ENCODE measurements at places on chromosomes 7 and 10. TPM values are rescaled to one million over a fixed set of nuclear protein-coding genes. Genes with fewer than 3 reads are reported as not detected.
A peak's percentile ranks its signal among the peaks of the same experiment; 100 is the strongest.

- no peak for DNase-seq
Observed at GRCh38 chr7:111126987-111127386, 36.1 kb downstream of the LRRN3 start.

DNA sequence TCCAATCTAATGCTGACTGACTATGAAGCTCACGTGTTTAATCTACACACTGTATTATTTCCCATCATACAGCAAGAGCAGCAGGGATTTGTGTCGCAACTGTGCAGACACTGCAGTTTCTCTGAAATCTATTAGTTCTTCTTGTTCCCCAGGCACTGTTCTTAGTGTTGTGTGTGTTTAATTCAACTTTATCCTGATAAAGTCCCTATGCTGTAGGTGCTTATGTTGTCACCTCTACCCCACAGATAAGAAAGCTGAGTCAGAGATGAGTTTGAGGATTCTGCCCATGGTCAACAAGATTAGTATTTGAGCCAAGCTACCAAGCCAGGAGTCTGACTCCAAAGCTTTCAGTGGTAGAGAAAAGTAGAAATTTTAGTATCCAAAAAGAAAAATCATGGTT, 22.5 kb upstream of the EPHB6 start:
- no peak for DNase-seq

GRCh38 chr7:67445728-67446127, 449.1 kb downstream of the TYW1 start:
- no peak for DNase-seq

- peak; percentile 61 for DNase-seq
Observed at GRCh38 chr10:132466520-132467463, 69.8 kb downstream of the PWWP2B start.

DNA sequence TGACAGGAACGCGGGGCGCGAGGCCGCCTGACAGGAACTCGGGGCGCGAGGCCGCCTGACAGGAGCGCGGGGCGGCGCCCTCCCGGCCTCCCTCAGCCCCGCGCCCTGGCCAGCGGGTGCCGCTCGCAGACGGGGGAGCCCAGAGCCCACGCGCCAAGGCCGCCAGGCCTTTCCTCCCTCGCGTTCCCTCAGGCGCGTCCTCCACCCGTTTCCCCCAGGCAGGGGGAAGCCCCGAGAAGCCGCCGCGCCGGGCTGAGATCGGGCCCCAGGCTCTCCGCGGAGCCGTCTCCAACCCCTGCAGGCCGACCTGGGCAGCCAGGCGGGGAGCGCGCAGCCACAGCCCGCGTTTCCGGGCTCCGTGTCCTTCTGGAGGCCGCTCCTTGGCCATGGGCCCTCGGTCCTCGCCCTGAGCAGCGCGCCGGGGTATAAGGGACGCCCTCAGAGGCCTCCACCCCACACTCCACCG, 17.7 kb downstream of the PTPRN2 start:
- DNase-seq = no peak

- no peak for DNase-seq
Observed at GRCh38 chr10:73873838-73874215, 528 bp downstream of the CAMK2G start.

Gene ASB4
- total RNA-seq = 3.5 TPM

GRCh38 chr10:27258838-27259812, 18.5 kb upstream of the ACBD5 start:
- DNase-seq = no peak

DNA sequence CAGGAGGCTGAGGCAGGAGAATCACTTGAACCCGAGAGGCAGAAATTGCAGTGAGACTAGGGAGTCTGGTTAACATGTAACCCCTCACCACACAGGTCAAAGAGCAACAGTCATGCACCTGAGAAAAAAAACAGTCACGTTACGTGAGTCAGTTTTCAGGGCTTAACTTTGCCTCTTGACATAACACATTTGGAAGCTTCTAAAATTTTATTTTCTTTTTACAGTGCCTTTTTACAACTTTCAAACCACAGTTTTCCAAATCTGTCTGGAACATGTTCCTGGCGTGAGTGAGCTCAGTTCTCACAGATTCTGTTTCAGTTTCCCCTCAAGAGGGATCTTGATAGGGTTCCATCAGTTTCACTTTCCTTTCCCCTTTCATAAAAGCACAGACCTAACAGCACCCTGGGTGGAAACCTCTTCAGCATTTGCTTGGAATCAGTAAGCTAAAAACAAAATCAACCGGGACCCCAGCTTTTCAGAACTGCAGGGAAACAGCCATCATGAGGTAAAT, 4.4 kb downstream of the IFIT3 start:
- no peak for DNase-seq

DNA sequence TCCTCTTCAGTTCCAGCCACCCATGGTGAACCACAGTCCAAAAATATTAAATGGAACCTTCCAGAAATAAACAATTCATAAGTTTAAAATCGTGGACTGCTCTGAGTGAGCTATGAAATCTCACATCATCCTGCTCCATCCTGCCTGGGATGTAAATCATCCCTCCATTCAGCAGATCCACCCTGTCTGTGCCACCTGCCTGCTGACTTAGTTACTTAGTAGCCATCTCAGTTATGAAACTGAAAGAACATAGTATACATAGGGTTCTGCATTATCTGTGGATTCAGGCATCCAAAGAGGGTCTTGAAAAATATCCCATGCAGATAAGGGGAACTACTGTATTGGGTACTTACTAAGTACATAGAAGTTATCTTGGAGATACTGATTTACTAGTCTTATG, 89.0 kb downstream of the ST8SIA6 start:
- DNase-seq = no peak

DNA sequence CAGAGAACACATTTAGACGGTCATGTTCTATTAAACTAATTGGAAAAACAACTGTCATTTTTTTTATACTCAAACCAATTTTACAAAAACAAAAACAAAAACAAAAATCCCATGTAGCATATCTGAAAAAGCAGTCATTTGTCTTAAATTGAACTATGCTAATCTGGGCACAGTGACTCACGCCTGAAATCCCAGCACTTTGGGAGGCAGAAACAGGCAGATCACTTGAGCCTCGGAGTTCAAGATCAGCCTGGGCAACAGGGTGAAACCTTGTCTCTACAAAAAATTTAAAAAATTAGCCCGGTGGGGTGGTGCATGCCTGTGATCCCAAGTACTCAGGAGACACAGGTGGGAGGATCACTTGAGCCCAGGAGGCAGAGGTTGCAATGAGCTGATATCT, 253.4 kb downstream of the DOCK4 start:
- no peak for DNase-seq

GRCh38 chr7:44215531-44215930, 14.8 kb downstream of the YKT6 start:
- no peak for DNase-seq

- no peak for DNase-seq
Observed at GRCh38 chr10:100776671-100777070, 31.3 kb downstream of the PAX2 start.

GRCh38 chr7:115232041-115232440, 310.1 kb downstream of the MDFIC start:
- no peak for DNase-seq

GRCh38 chr10:55747244-55747643, 613.8 kb downstream of the ZWINT start:
- no peak for DNase-seq

DNA sequence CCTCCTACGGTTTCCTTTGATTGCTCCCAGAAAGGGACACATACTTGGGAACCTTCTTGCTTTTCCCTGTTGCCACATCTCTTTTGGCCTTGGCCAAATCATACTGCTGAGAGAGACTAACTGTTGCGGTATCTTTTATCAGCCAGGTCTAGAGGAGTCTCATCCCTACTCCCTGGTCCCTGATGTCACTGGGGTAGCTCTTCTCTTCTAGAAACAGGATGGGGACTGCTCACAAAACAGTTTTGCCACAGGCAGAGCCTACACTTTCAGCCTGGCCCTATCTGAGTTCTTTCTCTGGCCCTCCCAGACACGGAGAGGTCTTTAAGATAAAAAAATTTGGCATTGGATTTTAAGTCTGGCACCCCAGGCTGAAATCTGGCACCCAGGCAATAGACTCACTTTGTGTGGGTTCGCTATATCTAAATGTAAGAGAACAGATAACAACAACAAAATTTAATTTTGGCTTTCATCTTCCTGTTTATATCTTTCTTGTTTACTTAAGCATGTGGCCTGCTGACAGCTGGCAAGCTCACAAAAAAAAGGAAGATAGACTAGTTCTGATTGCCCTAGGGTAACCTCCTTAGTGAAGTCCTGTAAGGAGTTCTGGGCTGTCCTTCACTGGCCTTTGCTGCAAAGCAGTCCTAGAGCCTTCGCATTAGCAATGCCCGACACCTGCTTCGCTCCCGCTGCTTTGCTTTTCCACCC, 228.3 kb upstream of the NPVF start:
- DNase-seq = peak; percentile 70

Gene NUTM2B
- 1.9 TPM for total RNA-seq

Gene AKR1C1
- 176 TPM for total RNA-seq

DNA sequence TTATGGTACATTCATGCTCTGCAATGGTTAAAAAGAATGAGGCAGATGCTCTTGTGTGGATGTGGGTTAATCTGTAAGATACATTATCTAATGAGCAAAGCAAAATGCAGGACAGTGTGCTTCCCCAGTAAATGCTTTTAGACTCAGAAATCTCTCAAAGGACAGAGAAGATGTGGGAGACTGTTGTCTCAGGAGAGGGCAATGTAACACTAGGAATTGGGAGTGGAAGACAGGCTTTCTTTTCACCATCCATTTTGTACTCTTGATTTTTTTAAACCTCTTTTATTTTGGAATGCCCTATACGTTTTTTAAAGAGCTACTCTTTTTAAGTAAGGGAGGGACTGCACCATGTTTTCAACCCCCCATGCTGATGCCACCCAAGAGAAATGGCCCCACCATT, 77.5 kb upstream of the ADAM12 start:
- no peak for DNase-seq

Gene HOXA6
- not detected for total RNA-seq

Gene C10orf67
- total RNA-seq = 0.66 TPM

DNA sequence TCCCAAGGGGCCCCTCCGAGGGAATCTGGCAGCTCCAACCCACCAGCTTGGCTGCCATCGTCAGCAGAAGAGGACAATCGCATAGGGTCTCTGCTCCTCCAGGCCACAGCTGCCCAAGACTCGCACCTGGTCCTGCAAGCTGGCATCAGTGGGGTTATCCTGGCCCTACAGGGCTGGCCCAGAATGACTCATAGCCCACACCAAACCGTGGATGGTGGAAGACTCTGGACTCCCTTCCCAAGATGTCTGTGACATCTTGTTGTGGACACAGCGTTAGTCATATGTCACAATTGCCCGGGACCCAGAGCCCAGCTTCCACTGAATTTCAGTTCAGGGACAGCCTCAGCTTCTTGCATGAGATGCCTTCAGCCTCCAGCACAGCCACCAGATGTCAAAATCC, 91.5 kb upstream of the CUX1 start:
- no peak for DNase-seq

- DNase-seq = no peak
Observed at GRCh38 chr7:74657692-74658177, at the start of gene GTF2I. Gene GTF2I, plus strand, starts transcription at chr7:74657718. Its CDS starts 31,411 bp downstream, at chr7:74689129.

DNA sequence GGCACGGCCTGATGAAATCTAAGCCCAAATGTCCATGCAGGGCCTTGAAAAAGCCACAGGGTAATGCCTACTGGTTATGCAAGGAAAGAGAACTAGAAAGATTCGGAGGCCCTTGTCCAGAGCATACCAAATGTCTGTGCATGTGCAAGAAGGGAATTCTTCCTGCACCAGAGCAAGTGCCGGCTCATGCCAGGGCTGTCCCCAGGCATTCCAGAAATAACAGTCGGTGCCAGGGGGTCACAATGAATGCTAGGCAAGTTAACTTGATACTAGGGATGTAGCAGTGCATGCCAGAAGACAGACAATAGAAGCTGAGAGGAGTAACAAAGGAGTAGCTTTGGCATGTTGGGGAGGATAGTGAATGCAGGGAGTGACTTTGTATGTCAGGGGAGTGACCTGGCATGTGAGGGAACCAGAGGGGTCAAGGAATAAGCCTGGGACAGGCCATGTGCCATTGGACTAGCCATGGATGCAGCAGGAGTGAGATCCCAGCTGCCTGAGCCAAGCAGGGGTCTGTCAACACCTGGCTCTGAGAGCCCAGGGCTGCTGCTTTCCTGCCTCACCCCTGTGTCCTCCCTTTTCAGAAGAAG, 119.5 kb upstream of the UNC5B start:
- no peak for DNase-seq

DNA sequence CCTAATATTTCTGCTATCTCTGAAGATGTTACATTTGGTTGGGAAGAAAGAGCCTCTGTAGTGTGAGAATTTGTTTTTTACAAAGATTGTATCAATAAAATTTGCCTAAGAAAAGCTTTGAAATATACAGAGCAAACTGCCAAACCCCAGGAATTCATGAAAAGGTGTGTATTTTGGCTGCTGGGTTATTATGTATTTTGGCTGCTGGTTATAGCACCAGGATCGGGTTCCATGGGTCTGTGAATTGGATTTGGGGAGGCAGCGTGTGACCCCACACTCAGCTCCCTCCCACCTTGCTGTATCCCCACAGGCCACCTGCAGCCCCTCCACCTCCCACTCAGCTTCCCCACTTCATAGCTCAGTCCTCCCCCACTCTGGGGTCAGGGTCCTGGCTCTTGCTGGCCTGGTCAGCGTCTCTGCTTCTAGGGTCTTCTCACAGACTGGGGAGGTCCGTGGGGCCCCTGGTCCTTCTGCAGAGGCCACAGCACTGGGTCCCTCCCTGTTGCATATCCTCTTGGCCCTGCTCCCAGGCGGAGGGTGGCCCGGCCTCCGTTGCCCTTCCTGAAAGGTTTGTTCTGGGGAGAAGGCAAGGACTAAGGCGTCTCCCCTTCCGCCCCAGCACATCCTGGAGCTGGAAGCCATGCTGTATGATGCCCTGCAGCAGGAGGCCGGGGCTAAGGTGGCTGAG, 24.0 kb upstream of the DPYSL4 start:
- DNase-seq = peak; percentile 60
